ENCODE measurements at places on chromosomes 5 and 9. TPM values are rescaled to one million over a fixed set of nuclear protein-coding genes. Genes with fewer than 3 reads are reported as not detected.

The STKLD1 gene
- 5.4 TPM for polyA plus RNA-seq

DNA sequence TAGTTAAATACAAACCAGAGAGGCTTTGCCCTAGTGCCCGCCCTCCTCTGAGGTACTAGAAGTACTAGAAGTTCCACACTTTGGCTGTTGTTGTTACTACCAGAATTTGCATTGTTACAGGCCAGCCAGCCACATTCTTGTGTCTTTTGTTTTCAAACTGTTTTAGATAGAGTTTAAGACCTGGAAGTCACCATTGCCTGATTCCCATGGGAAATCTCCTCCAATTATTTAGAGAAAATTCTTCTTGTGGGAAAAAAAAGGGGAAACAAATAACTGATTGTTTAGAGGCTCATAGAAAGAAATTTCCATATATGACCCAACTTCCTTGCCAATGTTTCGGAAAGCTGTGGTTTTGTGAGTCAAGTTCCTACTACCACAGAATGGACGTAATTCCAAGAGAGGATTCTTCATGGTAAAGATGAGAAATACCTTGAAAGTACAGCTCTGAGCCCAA lies 252.2 kb downstream of the GOLPH3 start:
- DNase-seq, result no peak

GRCh38 chr5:151257731-151258181 lies 4.8 kb downstream of the GM2A start:
- DNase-seq, result no peak

The MARCOL gene
- polyA plus RNA-seq, result not detected

GRCh38 chr5:139774980-139775661 lies 20.5 kb upstream of the PSD2 start:
- DNase-seq, result no peak

- no peak for DNase-seq
Measured at GRCh38 chr5:53265043-53265442, 155.5 kb upstream of the MOCS2 start.

DNA sequence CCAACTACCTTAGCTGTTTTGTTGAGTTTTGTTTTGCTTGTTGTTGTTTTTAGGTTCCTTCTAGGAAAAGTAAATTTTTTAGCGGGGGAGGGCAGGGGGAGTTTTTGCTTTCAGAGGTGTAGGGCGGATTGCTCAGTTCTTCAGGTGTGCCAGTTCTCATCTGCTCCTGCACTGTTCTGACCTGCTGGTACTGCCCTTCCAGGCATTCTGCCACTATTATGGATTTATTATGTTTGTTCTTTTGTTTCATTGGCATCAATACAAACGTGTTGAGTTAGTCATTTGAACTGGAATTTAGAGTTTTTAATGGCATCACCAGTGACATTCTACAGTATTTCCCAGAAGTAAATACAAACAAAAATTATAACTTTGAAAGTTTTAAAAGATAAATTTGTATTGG lies 26.0 kb downstream of the ERCC6L2 start:
- DNase-seq, result no peak

GRCh38 chr5:154276973-154277331 lies 86.4 kb downstream of the GALNT10 start:
- no peak for DNase-seq

GRCh38 chr5:93580927-93581445 lies at the start of gene NR2F1-AS1:
NR2F1-AS1 (minus strand) TSS chr5:93581219.
- no peak for DNase-seq

GRCh38 chr9:86303316-86303975 lies 21.1 kb upstream of the ISCA1 start:
- no peak for DNase-seq

DNA sequence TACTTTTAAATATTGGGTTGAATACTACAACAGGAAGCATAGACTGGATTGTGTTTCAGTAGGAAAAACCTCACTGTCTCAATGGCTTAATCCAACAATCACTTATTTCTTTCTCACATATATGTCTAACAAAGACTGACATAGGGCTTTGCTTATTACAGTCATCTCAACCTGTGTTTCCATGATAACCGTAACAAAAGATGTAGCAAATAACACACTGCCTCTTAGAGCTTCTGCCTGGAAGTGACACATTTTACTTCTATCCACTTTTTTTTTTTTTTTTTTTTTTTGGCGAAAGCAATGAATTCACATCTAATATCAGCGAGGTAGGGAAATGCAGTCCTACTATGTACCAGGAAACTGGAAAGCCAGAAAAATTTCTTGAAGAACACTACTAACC lies 204.9 kb upstream of the CDKN2B start:
- no peak for DNase-seq

The C5orf58 gene
- 0.16 TPM for polyA plus RNA-seq

DNA sequence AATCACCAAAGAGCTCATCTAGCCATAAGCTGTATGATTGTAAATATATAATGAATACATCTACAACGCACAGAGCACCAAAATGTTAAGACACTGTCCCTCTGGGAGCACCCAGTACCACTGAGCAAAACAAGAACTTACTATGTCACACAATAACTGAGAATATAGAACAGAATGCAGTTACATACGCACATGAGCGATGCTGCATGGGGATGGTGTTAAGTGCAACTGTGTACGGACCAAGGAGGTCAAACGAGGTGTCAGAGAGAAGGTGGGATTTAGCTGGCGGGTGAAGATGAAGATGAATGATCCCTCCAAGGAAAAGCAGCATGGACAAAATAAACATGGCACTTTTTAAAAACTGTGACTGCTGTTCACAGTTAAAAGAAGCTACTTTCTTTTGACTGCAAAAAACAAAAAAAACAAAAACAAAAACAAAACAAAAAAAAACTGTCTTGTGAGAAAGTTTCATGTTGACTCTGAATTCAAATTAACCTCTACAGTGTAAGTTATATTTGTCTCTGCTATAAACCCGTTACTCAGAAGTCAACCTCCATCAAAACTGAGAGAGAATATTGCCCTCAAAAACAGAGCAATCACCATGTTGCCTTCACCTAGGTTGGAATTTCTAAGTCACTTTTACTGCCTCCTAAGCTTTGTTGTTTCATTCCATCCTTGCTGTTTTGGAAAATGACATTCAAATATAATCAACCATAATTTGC lies 169.6 kb upstream of the GNA14 start:
- no peak for DNase-seq

The MED22 gene
- polyA plus RNA-seq, result 32.5 TPM

DNA sequence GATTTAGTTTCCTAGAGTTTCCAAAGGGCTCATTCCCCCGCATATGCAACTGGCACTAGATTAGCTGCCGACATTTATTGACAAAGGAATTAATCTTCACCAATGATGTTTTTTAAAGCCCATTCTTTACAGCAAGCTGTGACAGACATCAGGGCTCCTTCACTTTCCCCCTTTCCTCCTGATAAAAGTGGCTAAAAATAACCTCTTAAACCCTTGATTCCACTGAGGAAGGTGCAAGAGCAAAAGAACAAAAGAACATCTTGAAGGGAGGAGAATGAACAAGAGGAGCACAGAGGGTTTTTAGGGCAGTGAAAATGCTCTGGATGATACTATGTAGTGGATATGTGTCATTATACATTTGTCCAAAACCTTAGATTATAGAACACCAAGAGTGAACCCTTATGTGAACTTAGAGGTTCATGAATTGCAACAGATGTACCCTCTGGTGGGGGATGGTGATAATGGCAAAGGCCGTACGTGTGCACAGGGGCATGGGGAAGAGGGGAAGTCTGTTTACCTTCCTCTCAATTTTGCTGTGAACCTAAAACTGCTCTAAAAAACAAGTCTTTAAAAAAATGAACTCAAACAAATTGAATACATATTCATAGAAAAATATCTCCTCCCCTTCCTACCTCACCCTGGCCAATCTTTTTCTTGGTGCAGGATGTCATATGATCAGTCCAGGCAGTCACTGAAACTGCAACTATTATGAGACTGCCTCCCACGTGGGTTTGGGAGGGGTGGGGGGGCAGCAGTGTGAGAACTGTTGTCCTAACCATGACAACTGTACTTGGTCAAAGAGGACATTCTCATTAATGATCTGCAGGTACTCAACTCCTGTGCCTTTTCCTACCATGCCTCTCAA lies 83.0 kb downstream of the MARCHF3 start:
- DNase-seq, result no peak

The RGS14 gene
- 14.1 TPM for polyA plus RNA-seq

GRCh38 chr5:147901599-147902039 lies 4.7 kb downstream of the C5orf46 start:
- no peak for DNase-seq

The SLC36A2 gene
- 8.9 TPM for polyA plus RNA-seq

- peak; percentile 53 for DNase-seq
Measured at GRCh38 chr9:4299005-4299795, 668 bp downstream of the GLIS3 start.

DNA sequence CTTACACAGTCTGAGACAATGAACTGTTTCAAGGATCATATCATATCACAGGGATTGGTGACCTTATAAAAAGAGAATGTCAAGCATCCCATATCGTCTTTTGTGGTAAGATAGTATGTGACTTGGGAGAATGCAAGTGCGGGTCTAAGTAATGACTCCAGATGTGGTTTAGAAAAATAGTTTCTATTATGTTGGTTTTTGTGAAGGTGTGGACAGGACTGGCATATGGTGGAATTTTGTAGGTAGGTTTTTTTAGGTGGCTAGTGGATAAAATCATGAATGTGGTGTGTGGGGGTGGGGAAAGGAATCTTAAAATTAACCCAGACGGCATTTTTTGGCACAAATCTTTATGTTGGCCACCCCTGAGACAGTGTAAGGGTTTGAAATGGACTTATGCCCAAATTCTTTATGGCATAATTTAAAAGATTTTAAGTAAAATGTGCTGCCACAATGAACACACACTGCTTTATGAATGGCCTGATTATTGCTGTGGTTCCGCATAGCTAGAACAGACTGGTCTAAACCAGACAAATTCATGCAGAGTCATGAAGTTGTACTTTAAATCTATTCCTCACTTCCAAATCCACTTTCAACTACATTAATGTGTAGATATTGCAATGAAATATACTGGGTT lies 204.8 kb upstream of the HAPLN1 start:
- DNase-seq, result no peak

DNA sequence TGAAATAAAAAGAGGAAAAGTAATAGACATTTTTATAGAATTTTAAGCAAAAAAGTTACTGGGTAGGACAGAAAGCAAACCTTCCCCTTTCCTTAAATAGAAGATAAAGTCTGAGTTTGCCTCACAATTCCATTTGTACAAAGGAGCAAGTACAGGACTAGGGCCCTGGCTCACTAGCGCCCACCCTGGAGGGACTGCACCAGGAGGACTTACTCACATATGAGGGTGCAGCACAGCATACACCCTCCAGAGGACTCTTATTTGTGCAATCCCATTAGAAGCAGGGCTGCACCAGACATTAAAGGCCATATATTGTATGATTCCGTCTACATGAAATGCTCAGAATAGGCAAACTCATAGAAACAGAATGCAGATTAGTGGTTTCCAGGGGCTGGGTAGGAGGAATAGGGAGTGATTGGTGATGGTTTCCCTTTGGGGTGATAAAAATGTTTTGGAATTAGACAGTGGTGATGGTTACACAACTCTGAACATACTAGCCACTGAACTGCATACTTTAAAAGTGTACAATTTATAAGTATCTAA lies 4.5 kb downstream of the REEP5 start:
- no peak for DNase-seq

The LRRC26 gene
- not detected for polyA plus RNA-seq

GRCh38 chr9:17578911-17579793 lies at the start of gene SH3GL2:
SH3GL2 (plus strand) TSS chr9:17579066.
- peak; percentile 21 for DNase-seq
